CD4-positive, alpha-beta T cell treated with Interleukin-4 for 1 hour (primary cell): ENCODE measurements at places on chromosomes 3 and 15.

DNA sequence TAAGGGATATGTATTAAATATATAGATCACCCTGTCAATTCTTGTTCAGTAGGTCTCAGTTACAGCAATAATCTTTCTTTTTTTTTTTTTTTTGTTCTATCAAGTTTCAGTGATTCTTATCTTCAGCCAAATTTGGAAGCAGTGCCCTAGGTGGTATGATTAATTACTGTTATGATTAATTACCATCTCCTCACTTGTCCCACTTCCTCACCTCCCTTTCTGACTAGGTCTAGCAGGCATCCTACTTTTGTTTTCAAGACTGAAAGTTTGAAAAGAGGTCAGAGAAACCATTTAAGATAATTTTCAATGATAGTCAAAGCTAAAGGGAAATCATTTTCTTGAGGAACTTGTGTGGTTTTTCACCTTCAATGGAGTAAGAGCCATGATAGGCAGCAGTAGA, 144.0 kb upstream of the CNTN4 start:
- no peak for DNase-seq

GRCh38 chr15:40102897-40103858, 5.5 kb downstream of the BMF start:
- DNase-seq = no peak

DNA sequence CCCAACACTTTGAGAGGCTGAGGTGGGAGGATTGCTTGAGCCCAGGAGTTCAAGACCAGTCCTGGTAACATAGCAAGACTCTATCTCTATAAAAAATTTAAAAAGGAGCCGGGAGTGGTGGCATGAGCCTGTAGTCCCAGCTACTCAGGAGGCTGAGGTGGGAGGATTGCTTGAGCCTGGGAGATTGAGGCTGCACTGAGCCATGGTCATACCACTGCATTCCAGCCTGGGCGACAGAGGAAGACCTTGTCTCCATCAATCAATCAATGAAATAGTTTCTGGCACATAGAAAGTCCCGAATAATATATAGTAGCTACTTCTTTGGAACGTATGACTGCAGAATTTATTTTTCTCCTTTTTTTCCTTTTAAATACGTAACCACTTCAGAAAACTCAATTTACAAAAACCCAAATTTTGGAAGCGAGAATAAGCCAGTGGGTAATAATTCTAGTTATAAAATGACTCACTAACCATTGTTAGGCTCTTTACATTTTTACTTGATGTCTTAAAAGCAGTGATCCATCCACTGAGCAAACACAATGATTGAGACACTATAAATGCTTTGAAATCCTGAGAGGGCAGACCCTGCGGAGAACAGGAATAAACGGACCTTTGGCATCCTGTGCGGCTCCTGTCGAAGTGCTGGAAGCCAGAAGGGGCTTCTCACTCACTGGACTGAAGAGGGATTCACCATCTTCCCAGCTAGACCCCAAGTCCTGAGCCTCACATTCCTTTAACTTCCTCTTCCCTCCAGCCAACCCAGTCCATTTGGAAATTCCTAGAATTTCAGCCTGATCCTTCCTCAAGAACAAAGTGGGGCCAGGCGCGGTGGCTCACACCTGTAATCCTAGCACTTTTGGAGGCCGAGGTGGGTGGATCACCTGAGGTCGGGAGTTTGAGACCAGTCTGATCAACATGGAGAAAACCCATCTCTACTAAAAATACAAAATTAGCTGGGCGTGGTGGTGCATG, 68.4 kb upstream of the MFGE8 start:
- DNase-seq = no peak

DNA sequence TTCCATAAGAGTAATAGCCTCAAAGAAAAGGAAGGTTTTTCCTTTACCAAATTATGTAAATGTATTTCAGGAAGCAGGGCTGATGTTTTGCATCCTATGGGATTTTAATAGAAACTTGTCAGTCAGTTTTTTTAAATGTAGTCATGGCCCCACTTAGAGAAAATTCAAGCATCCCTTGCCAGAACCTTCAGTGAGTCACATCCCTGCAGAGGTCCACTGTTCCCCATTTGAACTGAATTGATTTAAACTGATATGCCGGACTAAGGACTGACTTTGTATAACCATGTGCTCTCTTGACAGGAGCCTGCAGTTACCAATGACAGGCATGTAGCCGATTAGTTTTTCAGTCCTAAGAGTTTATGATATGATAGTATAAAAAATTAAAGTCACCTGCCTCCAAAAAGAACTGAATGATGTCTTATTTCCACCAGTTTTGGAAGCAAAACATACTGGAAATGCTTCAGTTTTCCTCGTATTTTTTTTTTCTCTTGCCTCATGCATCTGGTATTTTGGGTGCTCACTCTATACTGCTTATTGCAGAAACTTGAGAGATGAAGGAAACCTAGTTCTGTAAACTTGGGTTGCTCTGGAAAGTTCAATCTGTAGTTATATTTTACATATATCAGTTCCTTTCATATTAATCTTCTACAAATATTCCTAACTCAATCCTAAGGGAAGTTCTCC, 30.7 kb downstream of the LRTM1 start:
- DNase-seq = no peak

DNA sequence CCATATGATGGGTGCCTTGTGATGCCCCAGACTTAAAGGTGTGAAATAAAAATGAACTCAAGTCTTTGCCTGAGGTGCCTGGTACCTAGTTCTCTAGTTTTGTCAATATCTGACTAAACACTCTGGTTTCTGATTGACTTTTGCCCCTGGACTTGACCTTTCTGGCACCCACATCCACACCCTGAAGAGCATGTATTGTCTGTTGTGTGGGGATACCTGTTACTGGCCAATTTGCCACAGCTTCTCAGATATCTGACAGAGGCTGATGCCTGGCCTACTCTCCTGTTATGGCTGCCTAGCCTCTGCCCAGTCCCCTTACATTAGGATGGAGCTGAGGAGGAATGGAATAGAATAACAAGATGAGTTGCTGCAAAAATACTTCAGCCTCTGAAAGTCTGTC, 3.6 kb downstream of the ZBTB38 start:
- DNase-seq = no peak
